Cerebellar cortex (tissue), 1 donor: ENCODE measurements at places on chromosomes 16 and 17.
A peak's percentile ranks its signal among the peaks of the same experiment; 100 is the strongest.

DNA sequence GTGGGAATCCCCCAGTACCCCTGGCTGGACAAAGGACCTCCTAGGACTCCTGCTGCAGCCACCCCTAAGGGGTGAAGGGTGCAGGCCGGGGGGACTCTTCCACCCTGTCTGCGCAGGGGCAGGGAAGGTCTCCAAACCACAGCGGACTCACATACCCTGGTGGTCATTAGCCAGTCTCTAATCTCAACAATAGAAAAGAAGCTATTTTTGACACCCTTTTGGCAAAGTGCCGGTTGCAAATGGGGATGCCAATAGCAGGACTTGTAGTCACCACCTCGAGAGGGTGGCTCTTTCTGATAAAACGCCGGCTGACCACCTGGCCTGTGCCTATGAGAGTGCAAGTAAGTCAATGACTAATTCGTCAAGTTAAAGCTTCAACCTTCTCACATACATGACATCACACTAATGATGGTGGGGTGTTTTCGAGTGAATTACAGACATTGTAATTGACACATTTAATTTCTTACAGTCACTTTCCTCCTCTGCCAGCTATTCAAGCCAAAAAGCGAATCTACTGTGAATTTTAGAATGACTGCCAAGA, 23.1 kb upstream of the DNAH17 start:
- DNase-seq: peak; percentile 23

GRCh38 chr17:32458371-32458770, 14.1 kb downstream of the PSMD11 start:
- DNase-seq: no peak

DNA sequence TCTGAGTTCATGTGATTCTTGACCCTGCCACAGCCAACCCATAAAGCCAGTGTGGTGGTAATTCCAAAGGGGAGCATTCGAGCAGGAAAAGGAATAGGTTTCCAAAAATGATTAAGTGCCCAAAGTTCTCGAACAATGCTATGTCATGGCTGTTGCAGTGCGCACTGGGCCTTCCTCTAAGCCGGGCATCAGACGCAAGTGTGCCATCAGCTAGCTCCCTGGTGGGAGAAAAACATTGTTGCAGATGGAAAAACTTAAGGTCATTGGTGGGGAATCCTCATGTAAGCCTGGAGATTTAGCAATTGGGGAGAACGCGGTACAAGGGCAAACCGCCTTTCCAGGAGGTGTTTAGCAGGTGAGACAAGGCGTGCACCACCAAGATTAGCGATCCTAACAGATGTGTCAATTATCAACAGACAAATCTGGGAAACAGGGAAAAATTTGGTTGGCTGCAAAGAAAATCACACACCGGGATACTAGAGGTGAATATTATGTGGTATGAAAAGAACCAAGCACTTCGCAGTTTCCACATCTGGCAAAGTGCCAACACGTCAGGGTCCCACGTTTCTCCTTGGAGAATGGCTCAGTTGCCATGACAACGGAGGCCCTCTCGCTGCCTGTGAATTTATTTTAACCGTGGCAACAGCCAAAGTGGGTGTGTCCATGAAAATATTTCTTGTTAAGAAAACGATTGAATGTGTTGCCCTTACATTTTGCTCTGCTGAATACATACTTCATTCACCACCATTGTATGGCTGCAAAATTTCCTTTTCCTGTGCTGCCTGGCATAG, 118.5 kb upstream of the CACNG5 start:
- DNase-seq: no peak

DNA sequence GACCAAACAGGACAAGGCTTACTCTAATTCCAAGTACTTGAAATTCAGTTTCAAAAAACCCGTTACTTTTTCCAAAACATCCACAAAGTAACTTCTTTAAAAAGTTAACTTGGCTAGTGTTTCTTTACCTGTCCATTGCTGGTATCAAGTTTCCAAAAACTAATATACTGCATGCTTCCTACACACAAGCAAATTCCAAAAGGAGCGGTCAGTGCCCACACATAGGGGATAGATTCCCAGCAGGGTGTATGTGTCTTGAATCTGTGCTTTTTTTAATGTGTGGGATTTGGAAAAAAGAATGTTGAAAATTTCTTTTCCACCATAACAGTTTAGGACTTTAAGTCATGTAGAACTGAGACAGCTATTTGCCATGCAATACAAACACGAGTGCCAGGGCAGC, 367.8 kb upstream of the SOX9 start:
- DNase-seq: no peak

GRCh38 chr16:83849421-83849820, 41.6 kb downstream of the HSBP1 start:
- DNase-seq: no peak

DNA sequence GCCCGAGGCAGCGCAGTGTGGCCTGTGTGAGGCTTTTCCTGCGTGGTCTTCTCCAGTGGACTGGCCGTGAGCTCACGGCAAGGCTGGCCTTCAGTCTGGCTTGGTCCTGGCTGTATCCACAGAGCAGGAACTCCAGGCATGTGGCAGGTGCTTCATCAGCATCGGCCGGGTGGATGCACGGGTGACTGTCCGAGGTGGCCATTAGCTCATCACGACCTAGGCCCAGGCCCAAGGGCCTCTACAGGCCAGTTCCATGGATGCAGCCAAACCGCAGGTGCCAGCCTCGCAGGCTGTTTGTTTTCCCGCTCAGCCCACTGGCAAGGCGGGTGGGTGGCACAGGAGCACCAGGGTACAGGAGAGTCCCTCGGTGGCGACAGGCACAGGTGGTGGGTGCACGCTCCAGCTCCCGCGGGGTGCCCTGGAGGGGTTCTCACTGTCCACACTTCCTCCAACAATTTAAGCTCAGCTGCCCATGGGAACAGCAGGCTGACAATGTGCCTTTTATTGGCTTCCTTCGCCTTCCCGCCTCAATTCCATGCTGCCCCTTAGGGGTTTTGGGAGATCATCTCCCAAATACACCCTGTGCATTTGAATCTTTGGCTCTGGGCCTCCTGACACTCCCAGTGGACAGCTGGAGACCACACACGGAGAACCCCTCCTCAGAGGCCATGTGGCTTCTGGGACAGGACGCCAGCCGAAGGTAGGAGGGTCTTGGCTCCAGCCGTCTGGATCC, 33.0 kb downstream of the ENGASE start:
- DNase-seq: no peak

DNA sequence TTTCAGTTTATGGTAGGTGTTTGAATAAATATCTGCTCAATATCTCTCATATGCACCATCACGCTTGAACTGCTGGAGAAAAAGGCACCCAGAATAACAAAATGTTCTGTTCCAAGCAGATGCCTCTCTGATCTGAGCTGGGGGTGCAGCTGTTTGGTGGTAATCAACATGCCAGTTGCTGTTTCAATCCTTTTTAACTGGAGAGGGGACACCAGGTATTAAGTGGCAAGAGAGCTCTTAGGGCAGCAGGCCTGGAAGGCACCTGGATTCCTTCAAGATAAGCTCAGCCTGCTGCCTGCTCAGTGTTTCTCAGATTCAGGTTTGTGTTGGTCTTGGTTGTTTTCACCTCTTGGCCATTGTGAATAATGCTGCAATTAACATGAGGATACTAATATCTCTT, 27.2 kb upstream of the VAT1L start:
- DNase-seq: no peak

DNA sequence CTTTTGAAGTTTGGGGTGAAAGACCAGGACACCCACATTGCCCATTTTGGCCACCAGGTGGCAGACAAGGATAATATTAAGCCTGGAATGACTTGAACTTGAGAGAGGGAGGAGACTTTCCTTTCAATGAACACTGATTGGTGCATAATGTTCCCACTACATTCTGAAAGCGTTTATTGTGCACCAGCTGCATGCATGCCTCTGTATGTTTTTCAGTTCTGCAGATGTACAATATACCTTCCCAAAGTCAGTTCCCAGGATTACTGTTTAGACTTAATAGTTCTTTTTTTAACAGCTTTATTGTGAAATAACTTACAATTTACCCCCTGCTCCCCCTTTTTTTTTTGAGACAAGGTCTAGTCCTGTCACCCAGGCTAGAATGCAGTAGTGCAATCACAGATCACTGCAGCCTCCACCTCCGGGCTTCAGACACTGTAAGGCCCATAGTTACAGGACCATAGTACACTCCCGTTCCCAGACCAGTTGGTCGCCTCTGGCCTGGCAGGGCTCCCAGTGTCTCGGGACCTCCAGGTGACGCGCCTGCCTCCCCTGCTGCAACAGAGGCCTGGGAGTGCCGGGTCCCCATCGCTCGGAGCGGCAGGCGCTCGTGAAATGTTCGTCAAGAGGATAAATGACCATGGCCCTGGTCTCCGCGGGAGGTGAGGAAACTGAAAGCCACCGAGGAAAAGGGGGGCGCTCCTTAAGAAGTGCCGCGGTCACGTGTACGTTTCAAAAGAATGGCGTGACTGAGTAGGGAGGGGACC, 12.2 kb downstream of the CES2 start:
- peak; percentile 94 for DNase-seq

DNA sequence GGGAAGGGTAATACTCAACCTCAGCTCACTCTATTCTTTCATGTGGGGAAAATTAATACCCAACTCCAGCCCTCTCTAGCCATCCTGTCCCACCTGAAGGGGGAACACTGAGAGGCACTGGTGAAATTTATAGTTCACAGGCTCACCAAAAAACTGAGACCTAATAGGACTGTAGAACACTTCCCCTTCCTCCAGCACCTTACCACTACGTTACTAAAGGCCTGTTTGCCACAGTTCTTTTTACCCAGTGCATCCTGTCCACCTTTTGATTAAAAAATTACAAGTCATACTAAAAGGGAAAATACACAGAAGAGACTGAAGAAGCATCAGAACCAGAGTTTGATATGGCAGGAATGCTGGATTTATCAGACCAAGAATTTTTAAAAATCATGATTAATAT, 26.0 kb downstream of the DHRS7B start:
- DNase-seq: no peak

GRCh38 chr16:81841722-81842121, 62.6 kb downstream of the PLCG2 start:
- DNase-seq: no peak

- peak; percentile 26 for DNase-seq
Observed at GRCh38 chr16:58733248-58733670, 857 bp downstream of the GOT2 start.

DNA sequence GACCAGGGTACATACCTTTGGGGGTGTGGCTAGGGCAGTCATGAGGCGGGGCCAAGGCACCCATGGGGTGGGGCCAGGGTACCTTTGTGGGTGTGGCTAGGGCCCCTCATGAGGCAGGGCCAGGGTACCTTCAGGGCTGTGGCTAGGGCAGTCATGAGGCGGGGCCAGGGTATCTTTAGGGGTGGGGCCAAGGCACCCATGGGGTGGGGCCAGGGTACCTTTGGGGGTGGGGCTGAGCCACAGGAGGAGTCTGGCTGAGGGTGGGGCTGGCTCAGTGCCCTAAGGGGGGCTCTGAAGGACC, 3.5 kb downstream of the GNG13 start:
- DNase-seq: no peak

DNA sequence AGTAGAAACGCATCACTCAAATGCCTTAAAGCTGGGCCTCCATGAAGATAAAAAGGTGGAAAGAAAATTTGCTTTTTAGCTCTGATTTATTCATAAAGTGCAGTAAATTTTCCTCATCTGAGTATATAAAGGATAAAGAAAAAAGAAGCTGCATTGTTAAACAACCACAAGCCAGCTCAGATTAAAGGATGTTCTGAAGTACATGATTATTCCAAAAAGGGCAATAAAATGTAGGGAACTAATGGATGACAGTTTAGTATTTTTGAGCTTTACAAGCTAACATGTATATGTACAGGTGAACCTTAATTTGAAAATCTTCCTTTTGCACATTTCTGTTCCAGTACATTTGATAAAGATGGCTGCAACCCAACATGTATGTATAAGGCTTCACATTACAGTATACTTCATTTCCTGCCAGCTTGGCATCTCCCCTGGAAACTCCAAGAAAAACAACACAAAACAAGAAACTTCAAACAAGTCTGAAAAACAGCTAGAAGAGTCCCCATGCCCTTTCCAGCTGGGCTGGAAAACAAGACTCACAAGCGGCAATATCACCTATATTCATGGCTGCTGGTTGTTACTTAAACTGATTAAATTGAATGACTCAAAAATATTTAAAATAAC, 225.7 kb downstream of the CEP112 start:
- no peak for DNase-seq

- peak; percentile 45 for DNase-seq
Observed at GRCh38 chr17:43691317-43691693, 29.6 kb upstream of the MEOX1 start.

- no peak for DNase-seq
Observed at GRCh38 chr17:83090444-83091256, 11.2 kb downstream of the METRNL start.

DNA sequence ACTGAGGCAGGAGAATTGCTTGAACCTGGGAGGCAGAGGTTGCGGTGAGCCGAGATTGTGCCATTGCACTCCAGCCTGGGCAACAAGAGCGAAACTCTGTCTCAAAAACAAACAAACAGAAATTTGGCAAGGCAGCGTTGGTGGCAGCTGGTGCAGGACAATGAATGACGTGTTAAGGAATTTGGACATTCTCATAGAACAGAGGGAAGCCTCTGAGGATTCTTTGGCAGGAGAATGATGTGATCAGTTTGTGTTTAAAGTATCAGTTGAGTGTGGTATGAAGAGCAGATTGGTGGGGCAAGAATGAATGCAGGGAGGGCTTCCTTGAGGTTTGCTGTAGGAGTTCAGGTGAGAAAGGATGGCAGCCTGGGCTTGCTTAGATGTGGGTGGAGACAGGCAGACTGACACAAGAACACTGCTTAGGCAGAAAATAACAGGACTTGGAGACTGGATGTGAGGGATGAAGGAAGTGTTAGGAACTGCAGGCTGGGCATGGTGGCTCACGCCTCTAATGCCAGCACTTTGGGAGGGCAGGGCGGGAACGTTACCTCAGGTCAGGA, 4.8 kb downstream of the CYB5D2 start:
- DNase-seq: no peak

GRCh38 chr16:83912519-83913244, 13.8 kb downstream of the MLYCD start:
- DNase-seq: no peak

GRCh38 chr16:52578829-52579498, 32.0 kb upstream of the TOX3 start:
- no peak for DNase-seq

DNA sequence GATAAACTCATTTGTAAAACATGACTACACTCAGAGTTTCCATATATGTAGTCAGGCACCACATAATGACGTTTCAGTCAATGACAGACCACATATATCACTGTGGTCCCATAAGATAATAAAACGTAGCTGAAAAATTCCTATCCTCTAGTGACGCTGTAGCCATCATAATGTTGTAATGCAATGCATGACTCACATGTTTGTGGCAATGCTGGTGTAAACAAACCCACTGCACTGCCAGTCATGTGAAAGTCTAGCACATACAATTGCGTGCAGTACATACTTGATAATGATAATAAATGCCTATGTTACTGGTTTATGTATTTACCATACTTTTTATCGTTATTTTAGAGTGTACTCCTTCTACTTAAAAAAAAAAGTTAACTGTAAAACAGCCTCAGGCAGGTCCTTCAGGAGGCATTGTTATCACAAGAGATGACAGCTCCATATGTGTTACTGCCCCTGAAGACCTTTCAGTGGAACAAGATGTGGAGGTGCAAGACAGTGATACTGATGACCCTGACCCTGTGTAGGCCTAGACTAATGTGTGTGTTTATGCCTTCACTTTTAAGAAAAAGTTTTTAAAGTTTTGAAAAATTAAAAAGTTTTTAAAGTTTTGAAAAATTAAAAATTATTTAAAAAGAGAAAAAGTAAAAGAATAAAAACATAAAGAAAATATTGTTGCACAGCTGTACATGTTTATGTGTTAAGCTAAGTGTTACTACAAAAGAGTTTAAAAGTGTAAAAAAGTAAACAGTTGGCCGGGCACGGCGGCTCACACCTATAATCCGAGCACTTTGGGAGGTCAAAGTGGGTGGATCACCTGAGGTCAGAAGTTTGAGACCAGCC, 9.0 kb downstream of the STAT5B start:
- DNase-seq: no peak
